NCI-H1092 treated with DMSO at 0.1 percent for 48 hours (cell line): ENCODE measurements at places on chromosomes 11 and 22.

DNA sequence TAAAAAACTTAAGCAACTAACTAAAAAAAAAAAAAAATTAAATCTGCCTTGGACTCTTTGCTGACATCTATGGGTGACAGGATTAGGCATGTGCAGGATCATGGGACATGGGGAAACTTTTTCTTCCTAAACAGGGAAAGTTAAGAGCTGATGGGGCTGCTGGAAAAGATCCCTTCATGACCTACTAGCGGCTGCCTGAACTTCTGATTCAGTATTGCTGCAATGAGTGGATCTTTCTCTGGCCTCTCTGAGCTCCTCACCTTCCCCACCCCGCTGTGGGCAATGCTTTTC lies 25.0 kb downstream of the OR5A2 start:
- no peak for DNase-seq

DNA sequence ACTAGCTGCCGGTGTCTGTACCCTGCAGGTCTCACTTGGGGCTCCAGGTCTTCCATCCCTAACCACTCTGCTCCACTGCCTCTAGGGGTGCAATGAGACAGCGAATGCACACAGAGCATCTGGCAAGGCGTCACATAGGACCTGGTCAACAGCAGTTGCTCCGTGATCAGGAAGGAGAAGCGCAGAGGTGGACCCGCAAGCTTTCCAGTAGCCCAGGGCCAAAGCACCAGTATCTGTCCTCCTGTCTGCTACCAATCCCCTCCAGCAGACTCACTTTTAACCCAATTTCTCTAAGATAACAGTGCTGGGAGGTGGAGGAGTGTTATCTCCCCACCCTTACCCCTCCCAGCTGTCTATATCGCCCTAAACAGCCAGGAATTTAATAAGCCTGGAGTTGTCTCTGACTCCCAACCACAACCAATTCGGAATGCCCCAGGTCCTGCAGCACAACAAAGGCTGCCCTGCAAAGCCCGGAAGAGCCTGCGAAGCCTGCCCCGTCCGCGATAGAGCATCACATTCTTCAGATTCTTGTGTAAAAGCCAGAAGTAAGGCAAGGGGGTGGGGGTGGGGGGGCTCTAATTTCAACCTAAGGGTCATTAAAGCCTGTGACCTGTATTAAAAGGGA lies 19.3 kb downstream of the MYH9 start:
- no peak for DNase-seq

GRCh38 chr11:41267451-41267850 lies 192.0 kb downstream of the LRRC4C start:
- DNase-seq: no peak

- no peak for DNase-seq
Measured at GRCh38 chr11:57680552-57680874, 12.6 kb downstream of the ZDHHC5 start.

- no peak for DNase-seq
Measured at GRCh38 chr11:10524471-10524870, 16.5 kb downstream of the RNF141 start.
